ENCODE measurements at places on chromosomes 7 and 10. TPM values are rescaled to one million over a fixed set of nuclear protein-coding genes. Genes with fewer than 3 reads are reported as not detected.

DNA sequence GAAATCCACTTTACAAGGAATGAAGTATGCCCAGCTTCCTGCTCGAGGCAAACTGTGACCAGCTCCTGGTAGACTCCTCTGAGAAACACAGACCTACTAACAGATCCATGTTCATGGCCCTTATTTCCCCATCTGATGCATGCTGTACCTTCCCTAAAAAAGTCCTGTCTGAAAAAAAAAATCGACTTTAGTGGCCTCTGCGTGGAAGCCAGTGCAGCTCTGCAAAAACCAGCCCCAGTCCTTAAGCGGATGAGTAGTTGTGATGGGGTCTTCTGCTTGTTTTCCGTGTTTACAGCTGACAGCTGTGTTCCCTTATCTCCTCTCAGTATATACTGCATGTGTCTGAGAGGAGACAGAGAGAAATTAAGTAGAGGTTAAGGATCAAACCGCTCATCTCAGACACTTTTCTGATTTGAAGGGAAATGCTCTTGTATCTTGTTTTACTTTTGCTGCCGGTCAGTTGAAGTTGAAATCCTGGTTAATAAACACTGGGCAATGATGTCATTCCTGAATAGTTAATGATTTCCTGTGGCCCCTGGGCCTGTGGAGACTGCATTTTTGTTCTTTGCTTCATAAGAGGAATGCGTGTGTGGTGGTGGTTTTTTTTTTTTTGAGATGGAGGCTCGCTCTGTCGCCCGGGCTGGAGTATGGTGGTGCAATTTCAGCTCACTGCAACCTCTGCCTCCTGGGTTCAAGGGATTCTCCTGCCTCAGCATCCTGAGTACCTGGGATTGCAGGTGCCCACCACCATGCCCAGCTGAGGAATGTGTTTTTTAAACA lies 67.6 kb downstream of the DOCK1 start:
- no peak for DNase-seq

DNA sequence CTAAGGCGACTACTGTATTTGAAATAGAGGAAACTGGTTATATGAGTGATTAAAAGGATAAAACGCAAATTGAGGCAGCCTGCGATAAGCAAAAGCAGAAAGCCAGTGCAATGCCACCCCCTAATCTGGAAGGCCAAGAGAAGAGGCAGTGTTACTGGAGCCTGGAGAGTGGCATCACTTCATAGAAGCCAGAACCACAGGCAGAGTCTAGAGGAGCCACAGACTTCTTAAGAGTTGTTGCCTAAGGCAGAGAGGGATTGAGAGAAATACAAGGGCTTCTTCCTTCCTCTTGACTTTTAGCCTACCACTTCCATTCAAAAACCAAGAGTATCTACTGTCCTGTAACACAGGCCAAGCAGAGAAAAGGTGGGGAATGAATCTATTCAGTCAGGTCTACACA lies 94.9 kb upstream of the SKAP2 start:
- no peak for DNase-seq

DNA sequence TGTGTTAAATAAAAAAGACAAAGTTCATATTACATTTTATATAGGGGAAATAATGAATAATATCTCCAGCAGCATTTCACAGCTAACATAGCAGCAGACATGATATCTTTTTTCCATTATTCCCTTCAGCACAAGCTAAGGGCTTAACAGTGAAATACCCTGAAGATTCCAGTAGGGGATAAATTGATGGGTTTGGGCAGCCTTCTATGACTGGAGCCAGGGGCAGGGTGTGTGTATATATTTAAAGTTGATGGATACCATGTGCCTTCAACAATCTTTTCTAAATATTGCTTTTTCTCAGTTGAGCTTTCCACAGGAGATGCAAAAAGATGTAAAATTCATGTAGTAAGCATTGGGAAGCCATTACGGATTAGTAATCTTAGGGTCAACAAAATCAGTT lies 151.2 kb downstream of the MAGI2 start:
- DNase-seq = no peak

DNA sequence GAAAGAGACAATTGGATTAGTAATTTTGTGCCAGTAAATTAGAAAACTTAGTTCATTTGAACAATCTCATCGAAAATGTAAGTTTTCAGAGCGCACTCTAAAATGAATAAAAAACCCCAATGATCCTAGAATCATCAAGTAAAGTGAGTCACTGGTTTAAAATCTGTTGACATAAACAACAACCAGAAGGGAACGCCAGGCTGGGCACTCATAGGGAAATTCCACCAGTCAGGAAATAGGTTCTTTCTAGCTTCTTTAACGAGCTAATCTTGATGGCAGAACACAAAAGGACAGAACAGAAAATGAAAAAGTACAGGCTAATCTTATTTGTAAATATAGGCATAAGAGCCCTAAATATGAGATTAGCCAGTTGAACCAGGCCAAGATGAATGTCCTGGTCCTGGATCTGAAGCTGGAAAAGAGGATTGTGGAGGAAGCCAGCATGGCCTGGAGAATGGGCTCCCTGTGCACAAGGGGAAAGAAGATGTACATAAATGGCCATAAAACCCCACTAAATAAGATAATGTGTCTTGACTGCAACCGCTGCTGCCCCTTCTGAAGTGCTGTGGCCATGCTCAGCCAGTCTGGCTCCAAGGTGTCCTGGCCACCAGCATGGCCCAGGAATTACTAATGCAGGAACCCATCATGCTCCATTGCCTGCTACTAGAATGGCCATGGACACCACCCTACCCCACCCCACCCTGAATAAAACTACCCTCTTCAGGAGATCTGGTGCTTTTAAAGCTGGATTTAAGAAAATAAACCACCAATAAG lies 114.0 kb downstream of the WDFY4 start:
- no peak for DNase-seq

GRCh38 chr10:131175891-131176290 lies 135.6 kb downstream of the TCERG1L start:
- DNase-seq = no peak

- no peak for DNase-seq
Measured at GRCh38 chr7:130298544-130299326, 5.8 kb downstream of the CPA4 start.

DNA sequence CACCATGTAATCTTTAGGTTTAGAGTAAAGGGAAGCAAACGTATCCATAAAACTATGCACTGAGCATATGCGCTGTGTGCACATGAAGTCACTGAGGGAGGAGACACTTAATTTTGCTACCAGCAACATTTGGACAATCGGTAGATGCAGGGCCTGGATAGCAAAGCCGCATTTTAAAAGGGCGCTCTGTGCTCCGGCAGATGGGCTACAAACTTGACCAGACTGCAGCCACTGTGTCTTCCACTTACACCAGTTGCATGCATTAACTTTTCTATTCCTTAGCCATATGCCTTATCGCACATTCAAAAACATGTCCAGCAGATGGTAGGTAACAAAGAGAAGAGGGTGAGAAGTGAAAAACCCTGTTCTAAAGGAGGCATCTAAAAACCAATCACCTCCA lies 18.3 kb downstream of the FAM171A1 start:
- DNase-seq = no peak

The CNNM1 gene
- 1.4 TPM for total RNA-seq

The GFRA1 gene
- total RNA-seq = 0.09 TPM

The MKX gene
- 0.49 TPM for total RNA-seq

The GPRIN2 gene
- not detected for total RNA-seq
